A549 treated with DMSO at 1 μM for 4 hours (cell line): ENCODE measurements at places on chromosomes 7 and 10. TPM values are rescaled to one million over a fixed set of nuclear protein-coding genes. Genes with fewer than 3 reads are reported as not detected.

The MYPN gene
- 2.5 to 4.2 TPM (median 2.8 TPM) in 5 replicates for total RNA-seq

The FAM149B1 gene
- 6.6 to 9.4 TPM (median 7.3 TPM) in 5 replicates for total RNA-seq

The CEP41 gene
- 11.3 to 17.3 TPM (median 15.5 TPM) in 5 replicates for total RNA-seq

The RBP4 gene
- total RNA-seq, result 4.8 to 10.4 TPM (median 6.8 TPM) in 5 replicates

The C10orf105 gene
- not detected in 5 replicates for total RNA-seq
